ENCODE measurements at places on chromosomes 12 and 14. TPM values are rescaled to one million over a fixed set of nuclear protein-coding genes. Genes with fewer than 3 reads are reported as not detected.
A peak's percentile ranks its signal among the peaks of the same experiment; 100 is the strongest.

The FAM216A gene
- total RNA-seq = 16.4 TPM

- peak; percentile 27 for DNase-seq
Measured at GRCh38 chr14:23695664-23695999, 59.5 kb downstream of the DHRS2 start.

DNA sequence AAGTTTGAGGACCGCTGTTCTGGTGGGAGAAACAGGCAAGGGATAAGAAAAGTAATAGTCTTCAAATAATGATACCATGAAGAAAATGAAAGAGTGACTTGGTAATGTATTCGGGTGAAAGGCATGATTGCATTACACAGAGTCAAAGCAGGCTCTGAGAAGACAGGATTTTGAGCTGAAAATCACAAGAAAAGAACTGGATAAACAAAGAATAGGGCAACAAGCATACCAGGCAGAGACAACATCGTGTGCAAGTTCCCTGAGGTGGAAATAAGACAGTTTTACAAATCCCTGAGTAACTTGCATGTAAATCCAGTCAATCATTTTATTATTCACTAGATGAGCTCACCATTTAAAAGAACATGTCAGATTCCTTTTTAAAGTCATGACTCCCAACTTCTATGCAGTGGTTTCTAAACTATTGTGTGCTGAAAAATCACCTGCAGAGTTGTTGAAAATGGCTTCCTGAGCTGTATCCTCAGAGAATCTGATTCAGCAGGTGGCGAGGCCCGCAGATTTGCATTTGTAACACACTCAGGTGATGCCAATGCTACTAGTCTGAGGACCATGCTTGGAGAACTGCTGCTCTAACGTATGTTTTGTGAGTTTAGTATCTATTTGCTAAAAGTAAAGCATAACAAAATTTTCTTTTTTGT lies 133.0 kb upstream of the ABCD2 start:
- no peak for DNase-seq

DNA sequence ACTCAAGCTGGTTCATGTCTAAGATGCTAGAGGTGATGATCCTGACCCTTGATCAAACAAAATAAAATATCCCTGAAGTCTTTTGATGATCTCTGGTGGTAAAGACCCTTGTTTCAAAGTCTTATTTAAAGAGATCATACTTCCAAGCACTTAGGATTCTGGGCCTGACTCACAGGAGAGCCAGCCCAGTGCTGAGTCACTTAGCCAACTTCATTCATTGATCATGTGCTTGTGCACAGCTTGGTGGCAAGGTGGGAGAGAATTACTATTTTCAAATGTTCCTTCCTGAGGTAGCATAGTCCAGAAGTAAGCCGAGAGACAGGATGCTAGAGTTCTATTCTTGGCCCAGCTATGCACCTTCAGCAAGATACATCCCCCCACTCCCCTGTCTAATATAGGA lies 40.6 kb downstream of the SCN8A start:
- DNase-seq = peak; percentile 55
